ENCODE measurements at places on chromosomes 4 and X.

DNA sequence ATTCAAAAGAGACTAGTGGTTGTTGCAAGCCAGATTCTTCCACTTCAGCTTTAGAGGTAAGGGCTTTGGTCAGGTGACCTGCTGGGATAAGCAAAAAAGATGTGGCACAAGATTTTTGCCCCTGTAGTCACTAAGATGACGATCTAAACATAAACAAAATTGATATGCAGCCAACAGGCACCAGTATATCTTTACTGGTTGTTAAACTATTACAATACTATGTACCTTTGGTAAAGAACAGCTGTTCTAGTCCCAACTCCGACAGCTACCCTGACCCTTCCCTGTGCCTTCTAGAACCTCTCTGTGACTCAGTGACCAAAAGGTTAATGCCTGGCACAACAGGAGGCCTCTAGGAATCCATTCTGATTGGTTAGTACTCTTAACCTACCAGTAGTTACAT is 59.6 kb downstream of the MGST2 start:
- DNase-seq = no peak

DNA sequence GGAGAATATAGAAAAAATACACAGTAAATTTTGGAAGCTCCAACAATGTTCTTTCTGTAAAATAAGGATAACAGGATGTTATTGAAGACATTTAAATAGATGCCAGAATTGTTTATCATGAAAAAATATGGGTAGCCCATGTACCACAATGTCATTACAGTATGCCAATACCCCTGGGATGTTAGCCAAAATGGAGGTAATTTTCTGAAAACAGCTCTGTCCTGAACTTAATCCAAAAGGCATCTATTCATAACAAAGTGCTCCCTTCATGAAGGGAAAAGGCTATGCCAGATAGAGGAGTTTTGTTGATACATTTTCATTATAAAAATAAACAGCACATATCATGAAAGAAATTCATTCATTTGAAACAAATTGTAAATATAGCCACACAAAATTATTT is 1902.6 kb upstream of the AGA start:
- no peak for DNase-seq

DNA sequence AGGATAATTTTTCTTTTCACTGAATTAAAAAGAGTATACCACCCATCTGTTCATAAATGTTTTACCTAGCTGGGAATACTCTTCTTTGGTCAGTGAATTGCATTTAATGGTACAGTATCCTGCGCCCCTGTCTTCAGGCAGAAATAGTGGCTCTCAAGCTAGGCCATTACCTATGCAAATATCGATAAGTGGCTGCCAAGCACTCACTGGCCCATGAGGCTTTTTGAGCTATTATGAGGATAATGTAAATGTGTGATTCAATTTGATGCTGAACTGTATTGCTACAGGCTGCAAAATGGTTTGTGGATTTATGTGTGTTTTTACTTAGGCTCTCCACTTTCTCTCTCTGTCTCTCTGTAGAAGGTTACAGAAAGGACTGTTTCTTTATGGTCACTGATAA is 30.1 kb upstream of the MTMR1 start:
- DNase-seq = no peak

GRCh38 chrX:72107841-72108595 is 23.7 kb downstream of the RTL5 start:
- peak; percentile 54 for DNase-seq

Measured in suppressor macrophage (primary cell).